ENCODE measurements at places on chromosomes 2 and 18. TPM values are rescaled to one million over a fixed set of nuclear protein-coding genes. Genes with fewer than 3 reads are reported as not detected.
A peak's percentile ranks its signal among the peaks of the same experiment; 100 is the strongest.

The ACYP2 gene
- 9.9 TPM for total RNA-seq

The TEKT4 gene
- not detected for total RNA-seq

DNA sequence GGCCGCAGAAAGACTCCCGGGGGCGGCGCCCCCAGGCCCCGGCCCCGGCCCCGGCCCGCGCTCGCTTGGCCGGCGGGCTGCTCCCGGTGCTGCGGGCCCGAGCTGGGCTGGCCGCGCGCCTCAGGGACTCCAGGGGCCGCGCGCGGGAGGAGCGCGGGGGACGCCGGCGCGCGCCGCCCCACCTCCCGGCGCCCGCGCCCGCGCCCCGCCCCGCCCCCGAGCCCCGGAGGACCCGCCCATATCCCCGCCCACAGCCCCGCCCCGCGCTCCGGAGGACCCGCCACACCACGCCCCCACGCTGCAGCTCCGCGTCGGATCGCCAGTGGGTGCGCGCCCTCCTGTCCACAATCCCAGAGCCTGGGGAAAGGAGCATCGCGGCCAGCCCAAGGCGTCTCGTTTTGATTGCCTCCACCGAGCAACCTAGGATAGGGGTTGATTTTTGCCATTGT lies at the start of gene PARD6G:
Gene PARD6G (minus strand): TSS at position 122 of the 449 bp plus-strand sequence. CDS start 166 bp downstream, outside the sequence.
- H3K27me3 ChIP-seq: peaks cover 69% of the 10 kb centered on the region
- H3K36me3 ChIP-seq: no peaks in the 10 kb centered on the region

- H3K27me3 ChIP-seq: peaks cover 2% of the 10 kb centered on the region
- no peak overlapping the region for H3K27ac ChIP-seq
- no peak overlapping the region for H3K4me3 ChIP-seq
- no peaks in the 10 kb centered on the region for H3K36me3 ChIP-seq
Measured at GRCh38 chr2:100012561-100012960, 129.8 kb downstream of the AFF3 start.

- DNase-seq: no peak
- no peaks in the 10 kb centered on the region for H3K27me3 ChIP-seq
- peaks cover 9% of the 10 kb centered on the region for H3K4me1 ChIP-seq
- peaks cover 2% of the 10 kb centered on the region for H3K36me3 ChIP-seq
- no peak overlapping the region for H3K27ac ChIP-seq
- no peak overlapping the region for H3K4me3 ChIP-seq
Measured at GRCh38 chr2:136024616-136025015, 39.2 kb upstream of the DARS1 start.

DNA sequence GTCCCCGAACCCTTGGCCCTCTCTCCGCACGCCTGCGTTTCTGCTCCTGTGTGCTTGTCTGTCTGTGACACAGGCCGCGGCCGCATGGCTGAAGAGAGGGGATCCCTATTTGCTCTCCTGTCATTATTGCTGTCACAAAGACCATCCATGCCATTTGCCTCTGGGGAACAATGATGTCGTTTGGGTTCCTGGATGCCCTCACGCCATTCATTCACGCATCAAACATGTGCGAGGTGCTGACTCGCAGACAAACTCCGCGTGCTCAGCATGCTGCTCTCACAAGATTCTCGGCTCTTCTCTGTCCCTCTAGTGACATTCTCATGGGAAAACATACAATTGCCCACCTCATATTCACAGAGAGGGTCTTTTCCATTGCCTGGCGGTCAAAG lies 67.8 kb downstream of the ASB1 start:
- peaks cover 2% of the 10 kb centered on the region for H3K27me3 ChIP-seq
- DNase-seq: no peak
- H3K4me1 ChIP-seq: peaks cover 35% of the 10 kb centered on the region
- no peaks in the 10 kb centered on the region for H3K36me3 ChIP-seq

- H3K27me3 ChIP-seq: peaks cover 4% of the 10 kb centered on the region
- H3K4me3 ChIP-seq: no peak overlapping the region
- H3K36me3 ChIP-seq: peaks cover 2% of the 10 kb centered on the region
- H3K4me1 ChIP-seq: peaks cover 9% of the 10 kb centered on the region
Measured at GRCh38 chr18:62663731-62664336, 51.5 kb upstream of the PHLPP1 start.

DNA sequence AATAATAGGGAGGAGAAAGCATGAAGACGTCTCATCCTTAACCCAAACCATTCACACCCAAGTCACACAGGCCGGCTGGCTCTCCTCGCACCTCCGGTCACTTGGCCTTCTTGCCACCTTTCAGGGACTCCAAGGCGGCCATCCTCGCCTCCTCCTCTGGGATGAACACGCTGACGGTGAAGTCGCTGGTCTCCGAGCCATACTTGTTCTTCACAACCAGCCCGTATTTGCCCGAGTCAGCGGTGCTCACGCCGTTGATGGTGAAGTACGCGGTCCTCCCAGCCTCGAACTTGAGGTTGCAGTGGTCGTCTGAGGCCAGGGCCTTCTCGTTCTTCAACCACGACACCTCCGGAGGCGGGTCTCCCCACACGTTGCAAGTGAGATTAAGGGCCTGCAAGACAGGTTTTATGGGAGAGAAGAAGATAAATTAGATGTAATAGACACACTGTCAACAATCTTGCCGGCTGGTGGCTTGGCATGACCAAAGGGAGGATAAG lies 54.3 kb upstream of the LPIN2 start:
- peak; percentile 42 for DNase-seq
- peak overlapping the region; percentile 72 for H3K4me3 ChIP-seq
- H3K27ac ChIP-seq: peak overlapping the region; percentile 87
- no peaks in the 10 kb centered on the region for H3K36me3 ChIP-seq
- H3K27me3 ChIP-seq: no peaks in the 10 kb centered on the region

- DNase-seq: no peak
- peaks cover 30% of the 10 kb centered on the region for H3K27me3 ChIP-seq
- H3K4me3 ChIP-seq: no peak overlapping the region
- no peak overlapping the region for H3K27ac ChIP-seq
Measured at GRCh38 chr2:63614448-63614968, 25.7 kb downstream of the MDH1 start.

GRCh38 chr18:49632588-49632987 lies 70.7 kb downstream of the LIPG start:
- H3K4me1 ChIP-seq: no peaks in the 10 kb centered on the region
- no peak for DNase-seq
- no peaks in the 10 kb centered on the region for H3K36me3 ChIP-seq
- H3K27me3 ChIP-seq: peaks cover 8% of the 10 kb centered on the region

- DNase-seq: no peak
- H3K27me3 ChIP-seq: peaks cover 22% of the 10 kb centered on the region
- no peak overlapping the region for H3K4me3 ChIP-seq
Measured at GRCh38 chr2:217222309-217222910, 362.5 kb upstream of the TNP1 start.

DNA sequence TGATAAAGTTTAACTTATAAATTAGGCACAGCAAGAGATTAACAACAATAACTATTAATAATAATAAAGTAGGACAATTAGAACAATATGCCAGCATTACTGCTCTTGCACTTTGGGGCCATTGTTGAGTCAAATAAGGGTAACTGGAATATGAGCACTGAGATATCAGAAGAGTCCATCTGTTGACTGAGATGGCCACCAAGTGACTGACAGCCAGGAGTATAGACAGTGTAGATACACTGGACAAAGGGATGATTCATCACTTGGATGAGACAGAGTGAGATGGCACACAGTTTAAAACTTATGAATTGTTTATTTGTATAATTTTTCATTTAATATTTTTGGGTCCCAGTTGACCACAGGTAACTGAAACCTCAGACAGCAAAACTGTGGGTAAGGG lies 20.0 kb downstream of the NAB1 start:
- peaks cover 39% of the 10 kb centered on the region for H3K4me1 ChIP-seq
- peaks cover 49% of the 10 kb centered on the region for H3K36me3 ChIP-seq

All from activated CD8-positive, alpha-beta memory T cell treated with anti-CD3 and anti-CD28 coated beads, Interleukin-2, amount 10 ng/mL, durations not matched to agents 7 days and 5 days (primary cell).